ENCODE measurements at places on chromosomes 2 and 18.

GRCh38 chr2:164498836-164499235 lies 122.4 kb downstream of the GRB14 start:
- DNase-seq: no peak

DNA sequence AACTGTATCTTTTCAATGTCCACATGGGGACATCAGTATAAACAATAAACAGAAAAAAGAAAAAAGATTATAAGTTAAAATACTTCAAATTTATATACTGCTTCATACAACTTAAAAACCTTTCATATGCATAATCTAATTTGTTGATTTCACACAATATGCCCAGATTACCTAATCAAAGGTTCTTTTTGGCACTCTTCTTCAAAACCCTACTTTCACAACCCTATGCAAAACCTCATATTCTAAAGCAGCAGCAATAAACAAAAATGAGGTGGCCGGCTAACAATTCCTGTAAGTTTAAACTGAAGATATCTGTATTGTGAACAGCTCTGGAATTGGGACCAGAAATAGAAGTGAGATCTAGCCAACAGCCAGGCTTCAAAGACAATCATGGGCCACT lies 28.6 kb downstream of the STK17B start:
- DNase-seq: no peak

- no peak for DNase-seq
Observed at GRCh38 chr2:28150236-28150915, 242.3 kb upstream of the FOSL2 start.

DNA sequence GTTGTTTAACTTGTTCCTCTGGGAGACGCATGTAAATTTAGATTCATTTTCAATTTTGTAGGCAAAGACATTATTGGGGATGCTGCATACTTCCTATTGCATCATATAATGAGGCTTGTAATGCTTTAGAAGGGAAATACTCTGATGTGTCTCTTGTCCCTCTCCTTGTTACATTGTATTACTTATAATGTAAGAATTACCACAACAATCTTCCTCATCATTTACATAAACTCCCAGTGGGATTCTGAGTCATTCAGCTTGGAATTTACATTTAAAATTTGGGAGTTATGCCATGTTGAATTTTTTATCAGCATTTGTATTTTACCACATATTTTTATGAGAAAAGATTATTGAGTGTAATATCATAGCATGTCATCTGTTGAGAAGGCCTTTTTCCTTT lies 963.4 kb upstream of the NRXN1 start:
- DNase-seq: peak; percentile 90

DNA sequence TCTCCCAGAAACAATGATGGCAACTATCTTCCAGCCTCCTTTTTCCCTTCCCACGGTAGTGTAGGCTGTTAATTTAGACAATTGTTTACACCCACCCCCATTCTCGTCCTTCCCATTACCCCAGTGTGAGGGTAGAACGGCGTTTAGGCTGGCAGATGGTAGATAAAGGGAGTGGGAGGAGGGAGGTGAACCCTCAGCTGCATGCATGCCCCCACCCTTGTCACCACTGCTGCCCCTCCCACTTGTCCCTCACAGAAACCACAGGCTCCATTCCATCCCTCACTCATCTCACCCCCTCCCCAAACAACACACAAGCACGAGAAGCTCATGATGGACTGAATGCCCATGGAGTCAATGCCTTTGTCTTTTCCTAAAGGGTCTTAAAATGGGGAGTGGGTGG lies 107.9 kb upstream of the PARD3B start:
- no peak for DNase-seq

- DNase-seq: no peak
Observed at GRCh38 chr2:78780256-78780655, 245.2 kb upstream of the REG3G start.

- DNase-seq: no peak
Observed at GRCh38 chr2:144052083-144052482, 467.8 kb downstream of the ZEB2 start.

DNA sequence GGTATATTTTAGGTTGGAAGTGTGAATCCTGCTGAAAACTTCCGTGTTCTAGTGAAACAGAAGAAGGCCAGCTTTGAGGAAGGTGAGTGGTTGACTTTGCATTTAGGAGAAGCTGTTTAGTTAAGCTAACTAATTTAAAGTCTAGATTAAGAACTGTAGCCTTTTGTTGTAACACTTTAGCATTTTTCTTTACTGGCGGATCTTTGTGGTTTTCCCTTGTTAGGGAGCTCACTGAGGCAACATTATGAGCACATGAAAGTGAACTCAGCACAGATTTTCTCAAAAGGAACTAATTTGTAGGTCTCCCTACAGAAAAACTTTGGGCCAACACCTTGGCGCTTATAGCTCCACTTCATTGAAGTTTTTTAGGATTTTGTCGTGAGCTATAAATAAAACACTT lies 52.8 kb downstream of the XRCC5 start:
- DNase-seq: no peak

All from fibroblast of skin of left quadriceps (primary cell).